ENCODE measurements at places on chromosomes 3 and 15. TPM values are rescaled to one million over a fixed set of nuclear protein-coding genes. Genes with fewer than 3 reads are reported as not detected.
A peak's percentile ranks its signal among the peaks of the same experiment; 100 is the strongest.

DNA sequence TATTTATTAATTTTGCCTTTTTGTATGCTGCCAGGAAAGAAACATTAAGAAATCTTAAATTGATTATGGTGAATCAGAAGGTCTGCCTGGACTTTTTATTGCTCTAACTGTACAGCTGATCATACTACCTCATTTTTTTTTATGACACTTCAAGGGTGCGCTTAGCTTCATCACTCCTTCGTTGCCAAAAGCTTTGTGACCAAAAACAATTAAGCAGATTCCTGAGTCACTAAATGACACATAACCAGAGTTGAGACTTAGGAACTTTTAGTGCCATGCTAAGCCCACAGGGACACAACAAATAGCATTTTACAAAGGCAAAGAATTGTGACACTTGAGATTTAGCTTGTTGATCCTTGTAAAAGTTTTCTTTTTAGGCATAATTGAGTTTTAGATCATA, 4.9 kb downstream of the ADIPOQ start:
- no peak overlapping the region for H3K4me3 ChIP-seq
- H3K27ac ChIP-seq = no peak overlapping the region
- H3K27me3 ChIP-seq = no peaks in the 10 kb centered on the region

DNA sequence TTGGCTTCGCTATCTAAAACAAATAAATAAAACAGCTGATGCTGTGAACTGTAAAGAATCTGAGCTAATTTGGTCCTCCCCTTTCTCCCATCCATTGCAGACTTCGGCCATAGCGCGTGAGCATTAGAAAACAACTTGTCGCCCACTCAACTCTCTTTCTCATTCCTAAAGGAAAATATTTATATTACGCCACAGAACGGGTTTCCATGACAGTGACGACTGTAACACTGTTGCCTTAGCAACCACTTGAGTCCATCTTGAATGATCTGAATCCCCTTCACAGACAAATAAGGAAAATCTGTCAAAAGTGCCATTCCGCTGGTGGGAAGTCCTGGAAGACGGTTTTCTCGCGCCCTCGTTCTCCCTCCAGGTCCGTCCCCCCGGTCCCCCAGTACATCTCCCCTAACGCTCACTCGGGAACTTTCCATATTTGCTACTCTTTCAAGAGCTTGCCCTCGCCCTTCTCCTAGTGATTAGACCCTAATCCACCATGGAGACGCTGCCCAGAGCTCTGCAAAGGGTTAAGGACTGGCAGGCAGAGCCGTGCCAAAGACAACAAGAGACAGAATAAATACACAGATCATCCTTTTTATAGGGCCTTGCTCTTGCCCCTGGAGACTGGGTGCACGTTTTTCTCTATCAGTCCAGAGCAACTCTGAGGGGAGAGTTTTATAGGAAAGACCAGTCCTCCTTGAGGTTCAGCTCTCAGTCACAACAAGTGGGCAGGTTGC, 50.5 kb downstream of the CRYGS start:
- no peaks in the 10 kb centered on the region for H3K27me3 ChIP-seq

DNA sequence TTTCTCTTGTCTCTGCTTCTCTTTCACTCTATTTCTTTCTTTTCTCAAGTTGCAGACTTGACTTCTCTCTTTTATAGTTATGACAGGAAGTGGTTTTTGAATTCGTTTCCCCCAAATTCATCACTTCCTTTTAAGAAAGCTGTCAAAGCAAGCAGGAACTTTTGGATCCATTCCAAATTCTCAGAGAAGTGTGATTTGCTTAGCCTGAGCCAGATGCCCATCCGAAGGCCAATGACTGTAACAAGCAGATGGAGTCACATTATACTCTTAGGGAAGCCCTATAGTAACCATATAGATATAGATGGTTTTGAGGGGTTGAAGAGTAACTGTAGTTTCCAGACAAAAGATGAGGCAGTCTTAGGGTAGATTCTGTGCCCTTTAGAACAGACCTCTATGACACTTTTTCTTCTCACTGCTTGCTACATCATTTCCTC, 592.0 kb upstream of the KCNMB2 start:
- no peaks in the 10 kb centered on the region for H3K27me3 ChIP-seq
- DNase-seq = no peak
- H3K36me3 ChIP-seq = no peaks in the 10 kb centered on the region
- H3K27ac ChIP-seq = no peak overlapping the region
- no peak overlapping the region for H3K4me3 ChIP-seq

DNA sequence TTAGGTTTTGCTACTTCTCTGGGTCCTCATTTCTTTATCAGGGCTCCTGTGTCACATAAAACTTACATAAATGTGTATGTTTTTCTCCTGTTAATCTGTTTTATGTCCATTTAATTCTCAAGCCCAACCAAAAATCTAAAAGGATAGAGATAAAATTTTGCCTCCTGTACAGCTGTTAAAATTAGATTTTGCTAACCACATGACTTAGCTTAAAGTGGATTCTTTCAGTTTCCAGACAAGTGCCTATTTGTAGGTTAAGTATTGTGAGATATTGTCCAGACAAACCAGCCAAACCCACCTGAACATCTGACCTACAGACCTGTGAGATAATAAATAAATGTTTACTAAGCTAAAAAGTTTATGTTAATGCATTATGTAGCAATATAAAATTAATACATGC, 465.5 kb downstream of the SI start:
- no peaks in the 10 kb centered on the region for H3K36me3 ChIP-seq
- H3K4me1 ChIP-seq = no peaks in the 10 kb centered on the region
- no peak overlapping the region for H3K27ac ChIP-seq

DNA sequence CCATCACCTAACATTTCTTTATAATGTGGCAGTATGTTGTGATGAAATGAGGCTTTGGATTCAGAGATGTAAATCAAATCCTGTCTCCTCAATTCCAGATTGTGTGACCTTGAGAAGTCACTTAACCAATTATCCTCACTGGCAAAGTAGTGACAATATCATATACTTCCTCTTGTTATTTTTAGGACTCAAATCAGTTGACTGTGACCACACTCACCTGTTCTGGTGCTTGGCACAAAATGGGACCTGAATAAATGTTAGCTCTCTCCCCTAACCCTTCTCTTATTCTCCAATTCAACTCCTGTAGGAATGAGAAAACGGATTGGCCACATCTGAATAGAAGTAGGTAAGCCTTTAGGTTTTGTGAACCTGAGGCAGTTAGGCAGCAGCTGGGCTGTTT, 42.1 kb downstream of the IQCH start:
- H3K4me1 ChIP-seq = no peaks in the 10 kb centered on the region
- H3K36me3 ChIP-seq = no peaks in the 10 kb centered on the region
- no peaks in the 10 kb centered on the region for H3K27me3 ChIP-seq

- H3K36me3 ChIP-seq = peaks cover 3% of the 10 kb centered on the region
- H3K27ac ChIP-seq = no peak overlapping the region
Observed at GRCh38 chr3:66452303-66453011, 48.4 kb downstream of the LRIG1 start.

DNA sequence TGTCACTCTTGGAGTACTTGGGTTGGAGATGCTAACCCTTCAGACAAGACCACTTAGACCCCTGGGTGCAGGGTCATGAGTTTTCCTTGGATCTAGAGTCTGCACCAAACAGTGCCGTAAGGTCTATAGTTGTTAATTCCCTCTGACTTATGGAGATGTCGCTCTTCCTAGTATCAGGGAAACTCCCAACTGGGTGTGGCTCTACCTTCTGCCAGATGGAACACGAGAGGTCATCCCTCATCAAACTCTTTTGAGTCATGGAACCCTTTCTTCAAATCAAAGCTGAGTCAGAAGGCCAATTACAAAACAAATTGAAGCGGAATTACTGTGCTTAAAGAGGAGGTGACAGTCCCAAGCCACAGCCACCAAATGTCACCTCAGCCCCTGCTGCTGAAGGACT, 514.9 kb upstream of the PROK2 start:
- DNase-seq = no peak
- no peak overlapping the region for H3K27ac ChIP-seq
- no peak overlapping the region for H3K4me3 ChIP-seq
- H3K27me3 ChIP-seq = no peaks in the 10 kb centered on the region

The NEDD4 gene
- total RNA-seq = 22.3 TPM

DNA sequence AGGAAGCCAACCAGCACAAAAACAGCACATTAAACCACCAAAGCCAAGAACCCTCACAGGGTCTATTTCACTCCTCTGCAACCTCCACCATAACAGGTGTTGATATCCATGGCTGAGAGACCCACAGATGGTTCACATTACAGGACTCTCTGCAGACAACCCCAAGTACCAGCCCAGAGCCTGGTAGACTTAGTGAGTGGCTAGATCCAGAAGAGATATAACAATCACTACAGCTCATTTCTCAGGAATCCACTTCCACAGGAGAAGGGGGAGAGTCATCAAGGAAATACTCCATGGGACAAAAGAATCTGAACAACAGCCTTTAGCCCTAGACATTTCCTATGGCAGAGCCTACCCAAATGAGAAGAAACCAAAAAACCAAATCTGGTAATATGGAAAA, 168.1 kb upstream of the CD96 start:
- no peak overlapping the region for H3K4me3 ChIP-seq
- H3K4me1 ChIP-seq = no peaks in the 10 kb centered on the region
- no peak for DNase-seq
- H3K27ac ChIP-seq = no peak overlapping the region
- no peaks in the 10 kb centered on the region for H3K36me3 ChIP-seq
- H3K27me3 ChIP-seq = no peaks in the 10 kb centered on the region

GRCh38 chr15:77045985-77046384, 24.9 kb downstream of the TSPAN3 start:
- no peak for DNase-seq
- no peak overlapping the region for H3K4me3 ChIP-seq
- peaks cover 36% of the 10 kb centered on the region for H3K36me3 ChIP-seq

GRCh38 chr15:78414621-78415250, 23.3 kb upstream of the IREB2 start:
- DNase-seq = no peak
- no peaks in the 10 kb centered on the region for H3K36me3 ChIP-seq
- H3K4me1 ChIP-seq = no peaks in the 10 kb centered on the region

The LMOD3 gene
- total RNA-seq = 0.09 TPM

- H3K4me1 ChIP-seq = no peaks in the 10 kb centered on the region
- H3K27me3 ChIP-seq = no peaks in the 10 kb centered on the region
- H3K4me3 ChIP-seq = no peak overlapping the region
Observed at GRCh38 chr15:39629906-39630305, 49.0 kb downstream of the THBS1 start.

DNA sequence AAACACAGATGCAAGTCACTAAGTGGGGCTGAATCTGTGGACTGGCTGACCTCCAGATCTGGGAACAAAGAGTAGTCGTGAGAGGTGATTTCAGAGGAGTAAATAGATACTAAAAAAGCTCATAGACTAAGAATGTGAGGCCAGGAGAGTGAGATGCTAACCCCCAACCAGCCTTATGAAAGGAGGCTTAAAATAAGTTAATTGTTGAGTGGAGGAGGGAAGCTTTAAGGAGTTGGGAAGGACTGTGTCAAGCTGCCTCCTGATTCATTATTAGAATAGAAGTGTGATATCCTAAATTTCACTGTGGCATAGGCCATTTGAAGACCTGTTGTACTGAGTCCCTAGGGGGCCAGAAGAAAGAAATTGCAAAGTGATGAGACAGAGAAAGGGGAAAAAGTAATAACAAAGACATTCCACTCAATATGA, 107.6 kb downstream of the RBPMS2 start:
- no peak overlapping the region for H3K27ac ChIP-seq
- no peaks in the 10 kb centered on the region for H3K36me3 ChIP-seq
- H3K27me3 ChIP-seq = no peaks in the 10 kb centered on the region
- no peak for DNase-seq
- H3K4me1 ChIP-seq = peaks cover 2% of the 10 kb centered on the region
- H3K4me3 ChIP-seq = no peak overlapping the region

- no peaks in the 10 kb centered on the region for H3K36me3 ChIP-seq
- no peak for DNase-seq
- no peak overlapping the region for H3K27ac ChIP-seq
- H3K4me1 ChIP-seq = peaks cover 9% of the 10 kb centered on the region
- no peak overlapping the region for H3K4me3 ChIP-seq
Observed at GRCh38 chr15:48966595-48967301, 3.0 kb upstream of the SHC4 start.

- no peak overlapping the region for H3K27ac ChIP-seq
- H3K4me1 ChIP-seq = no peaks in the 10 kb centered on the region
- H3K4me3 ChIP-seq = no peak overlapping the region
- DNase-seq = no peak
- no peaks in the 10 kb centered on the region for H3K36me3 ChIP-seq
- H3K27me3 ChIP-seq = no peaks in the 10 kb centered on the region
Observed at GRCh38 chr3:195043607-195044339, 227.2 kb downstream of the XXYLT1 start.

GRCh38 chr15:60573936-60574335, 95.0 kb upstream of the ICE2 start:
- H3K4me3 ChIP-seq = no peak overlapping the region
- DNase-seq = no peak
- H3K4me1 ChIP-seq = no peaks in the 10 kb centered on the region
- no peaks in the 10 kb centered on the region for H3K27me3 ChIP-seq

DNA sequence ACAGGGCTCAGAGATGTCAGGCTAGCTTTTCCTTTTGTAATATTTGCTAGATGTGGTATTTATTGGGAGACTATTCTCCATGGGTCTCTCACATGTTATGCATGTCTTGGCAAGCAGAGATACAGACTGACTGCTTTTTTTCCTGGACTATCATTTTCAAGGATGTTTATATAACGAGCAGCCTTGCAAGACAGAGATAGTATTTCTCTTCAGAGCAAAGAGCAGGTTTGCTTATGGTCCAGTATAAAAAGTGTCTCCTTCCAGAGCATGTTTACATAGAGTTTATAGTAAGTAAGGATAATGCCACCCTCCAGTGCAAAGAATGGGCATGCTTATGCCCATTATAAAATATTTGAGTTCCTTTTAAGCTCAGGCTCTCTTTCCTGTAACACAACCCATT, 24.6 kb downstream of the GTF2E1 start:
- no peaks in the 10 kb centered on the region for H3K36me3 ChIP-seq
- no peaks in the 10 kb centered on the region for H3K4me1 ChIP-seq
- no peak for DNase-seq
- no peak overlapping the region for H3K27ac ChIP-seq
- H3K4me3 ChIP-seq = no peak overlapping the region

- peak overlapping the region; percentile 46 for H3K4me3 ChIP-seq
- no peaks in the 10 kb centered on the region for H3K36me3 ChIP-seq
- H3K4me1 ChIP-seq = peaks cover 14% of the 10 kb centered on the region
- H3K27me3 ChIP-seq = no peaks in the 10 kb centered on the region
- DNase-seq = peak; percentile 67
- H3K27ac ChIP-seq = peak overlapping the region; percentile 62
Observed at GRCh38 chr3:195270079-195270816, 711 bp downstream of the XXYLT1 start.

DNA sequence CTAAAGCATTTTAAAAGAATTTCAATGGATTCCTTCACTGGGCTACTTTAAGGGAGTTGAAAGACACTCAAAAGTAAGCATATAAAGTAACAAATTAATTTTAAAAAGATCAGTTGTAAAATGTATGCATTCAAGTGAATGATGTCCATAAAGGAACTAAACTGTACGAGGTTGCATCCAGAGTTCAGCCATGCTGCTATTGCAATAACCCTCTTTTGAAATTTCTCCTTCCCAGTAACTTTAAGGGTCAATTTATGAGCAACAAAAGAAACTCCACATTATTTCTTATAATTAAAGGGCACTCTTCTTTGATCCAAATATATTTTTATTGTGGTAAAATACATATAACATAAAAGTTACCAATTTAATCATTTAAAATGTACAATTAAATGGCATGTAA, 22.9 kb downstream of the BTLA start:
- no peaks in the 10 kb centered on the region for H3K4me1 ChIP-seq
- H3K36me3 ChIP-seq = no peaks in the 10 kb centered on the region
- no peak for DNase-seq
- no peaks in the 10 kb centered on the region for H3K27me3 ChIP-seq
- no peak overlapping the region for H3K27ac ChIP-seq
- no peak overlapping the region for H3K4me3 ChIP-seq

GRCh38 chr15:74530771-74531143, 10.3 kb upstream of the ARID3B start:
- H3K4me3 ChIP-seq = no peak overlapping the region
- no peaks in the 10 kb centered on the region for H3K4me1 ChIP-seq
- no peak for DNase-seq
- no peaks in the 10 kb centered on the region for H3K36me3 ChIP-seq

Measured in kidney (tissue), 22 donors.